ENCODE measurements at places on chromosomes 5 and 9.

GRCh38 chr9:137666955-137667670, 48.3 kb downstream of the EHMT1 start:
- DNase-seq: no peak

GRCh38 chr9:78539904-78540303, 243.0 kb downstream of the PSAT1 start:
- no peak for DNase-seq

- no peak for DNase-seq
These were observed 134.8 kb upstream of the RGMB start for GRCh38 chr5:98638701-98639100.

DNA sequence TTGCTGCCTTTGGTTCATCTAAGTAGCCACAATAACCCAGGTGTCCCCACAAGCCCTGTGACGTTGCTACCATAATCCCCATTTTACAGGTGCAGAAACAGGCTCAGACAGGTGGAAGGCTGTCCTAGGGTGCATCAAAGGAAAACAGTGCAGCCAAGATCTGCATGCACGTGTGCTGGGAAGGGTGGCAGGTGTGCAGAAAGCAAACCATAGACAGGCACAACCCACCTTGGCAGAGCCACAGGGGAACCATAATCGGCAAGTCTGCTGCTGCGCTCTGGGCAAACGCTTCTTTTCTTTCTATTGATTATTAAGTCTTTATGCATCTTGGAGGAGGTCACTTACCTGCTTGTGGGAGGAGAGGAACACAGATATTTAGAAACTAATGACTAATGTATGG, 7.1 kb downstream of the NSG2 start:
- no peak for DNase-seq

- no peak for DNase-seq
These were observed 53.3 kb downstream of the FOXD1 start for GRCh38 chr5:73395256-73395655.

DNA sequence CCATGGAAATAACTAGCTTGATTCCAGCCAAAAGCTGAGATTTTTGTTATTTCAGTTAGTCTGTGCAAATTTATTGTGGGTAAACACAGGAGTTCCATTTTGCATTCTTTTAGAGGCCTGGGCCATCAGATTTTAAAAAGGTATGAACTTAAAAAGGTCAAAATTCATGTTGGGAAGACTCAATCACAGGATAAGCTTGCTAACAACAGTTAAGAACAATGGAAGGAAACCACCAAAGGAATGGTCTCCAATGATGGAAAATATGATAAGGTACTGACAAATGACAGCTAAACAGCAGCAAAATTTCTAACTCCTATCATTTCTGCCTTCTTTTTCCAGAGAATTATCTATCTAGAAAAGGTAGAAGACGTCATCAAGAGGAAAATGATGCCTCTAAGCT, 16.0 kb downstream of the ABITRAM start:
- no peak for DNase-seq

DNA sequence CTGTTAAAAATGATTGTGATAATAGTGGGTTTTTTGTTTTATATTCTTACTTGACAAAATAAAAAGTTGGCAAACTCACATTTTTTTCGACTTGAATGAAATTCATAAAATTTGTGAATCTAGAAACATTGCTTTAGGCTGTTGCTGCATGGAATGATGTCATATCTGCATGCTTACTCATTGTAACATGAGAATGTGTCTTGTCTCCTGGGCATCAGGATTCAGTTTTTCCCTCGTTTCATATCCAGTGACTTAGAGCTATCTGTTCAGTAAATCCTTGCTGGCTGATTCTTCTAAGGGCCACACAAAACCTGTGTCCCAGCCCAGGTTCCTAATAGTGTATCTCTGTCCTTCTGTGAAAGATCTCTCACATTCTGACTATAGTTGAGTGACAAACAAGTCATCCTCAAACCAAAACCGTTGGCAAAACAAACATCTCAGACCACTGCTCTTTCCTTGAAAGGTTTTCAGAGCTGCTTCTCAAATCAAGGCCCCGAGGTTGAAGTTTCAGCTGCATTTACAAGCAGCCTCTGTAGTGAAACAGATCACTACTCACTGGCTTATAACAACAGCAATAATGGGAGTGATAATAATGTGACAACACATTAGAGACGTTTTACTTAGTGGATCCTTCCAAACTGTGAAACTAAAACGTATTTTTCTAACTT, 95.0 kb downstream of the NPR3 start:
- no peak for DNase-seq

DNA sequence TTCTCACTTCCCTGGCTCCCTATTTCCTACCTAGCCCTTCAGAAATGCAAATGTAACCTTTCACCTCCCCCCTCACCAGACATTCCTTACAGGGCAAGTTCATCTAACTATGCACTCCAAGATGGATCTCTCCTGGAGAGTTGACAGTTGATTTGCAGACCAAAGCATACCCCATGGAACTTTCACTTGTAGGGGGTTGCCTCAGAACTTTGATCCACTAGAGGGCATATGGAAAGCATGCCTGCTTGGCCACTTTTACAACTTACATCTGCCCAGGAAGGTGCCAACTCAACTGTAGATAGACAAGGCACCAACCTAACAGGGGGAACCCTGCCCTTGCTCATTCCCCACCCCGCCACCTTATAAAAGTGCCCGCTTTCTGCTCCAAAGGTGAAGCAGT, 187.8 kb downstream of the NXNL2 start:
- DNase-seq: no peak

- no peak for DNase-seq
These were observed 189.1 kb downstream of the SREK1 start for GRCh38 chr5:66333192-66333591.

- DNase-seq: peak; percentile 17
These were observed 1.6 kb downstream of the NPR3 start for GRCh38 chr5:32712481-32713360.

- DNase-seq: no peak
These were observed 9.9 kb upstream of the PRR16 start for GRCh38 chr5:120454094-120454798.

DNA sequence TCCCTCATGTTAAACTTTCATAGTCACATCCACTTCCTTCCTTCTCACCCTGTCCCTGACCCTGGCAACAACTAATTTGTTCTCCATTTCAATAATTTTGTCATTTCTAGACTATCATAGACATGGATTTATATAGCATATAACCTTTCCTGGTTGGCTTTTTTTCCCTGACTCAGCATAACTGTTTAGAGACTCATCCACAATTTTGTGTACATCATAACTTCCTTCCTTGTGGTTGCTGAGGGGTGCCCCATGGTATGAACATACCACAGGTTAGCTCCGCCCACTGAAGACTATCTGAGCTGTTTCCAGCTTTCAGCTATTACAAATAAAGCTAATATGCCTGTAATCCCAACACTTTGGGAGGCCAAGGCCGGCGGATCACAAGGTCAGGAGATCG, 137.3 kb downstream of the PHF2 start:
- DNase-seq: no peak

DNA sequence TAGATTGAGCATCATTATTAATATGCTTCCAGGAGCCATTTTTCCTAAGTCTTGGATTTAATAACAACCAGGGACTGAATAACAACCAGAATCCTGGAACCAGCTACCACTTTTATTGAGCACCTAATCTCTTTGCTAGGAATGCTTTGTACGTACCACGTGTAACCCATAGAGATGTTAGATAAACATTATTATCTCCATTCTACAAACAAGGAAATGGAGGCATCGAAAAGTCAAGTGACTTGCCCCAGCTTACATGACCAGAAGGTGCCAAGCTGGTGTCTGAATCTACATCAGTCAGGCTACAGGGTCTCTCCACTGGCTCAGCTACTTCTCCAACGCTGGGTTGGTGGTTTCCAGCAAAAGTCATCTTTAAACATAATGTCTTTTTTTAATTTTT, 256.1 kb upstream of the ANKRD55 start:
- no peak for DNase-seq

- no peak for DNase-seq
These were observed 42.5 kb upstream of the GOLM1 start for GRCh38 chr9:86141843-86142242.

- DNase-seq: no peak
These were observed 79.5 kb upstream of the ZNF608 start for GRCh38 chr5:124825983-124826337.

GRCh38 chr9:570187-570586, 271.3 kb upstream of the DMRT1 start:
- no peak for DNase-seq
